ENCODE measurements at places on chromosomes 13 and 19. TPM values are rescaled to one million over a fixed set of nuclear protein-coding genes. Genes with fewer than 3 reads are reported as not detected.

Gene TBC1D4
- 49.1 TPM for total RNA-seq

Gene OVOL3
- not detected for total RNA-seq

Gene LRRC25
- total RNA-seq = 10.8 TPM

Gene PSG3
- not detected for total RNA-seq

Gene PRR19
- total RNA-seq = not detected
